ENCODE measurements at places on chromosomes 3 and 15.

- DNase-seq = peak; percentile 21
Observed at GRCh38 chr3:19543212-19543841, 390.7 kb downstream of the EFHB start.

DNA sequence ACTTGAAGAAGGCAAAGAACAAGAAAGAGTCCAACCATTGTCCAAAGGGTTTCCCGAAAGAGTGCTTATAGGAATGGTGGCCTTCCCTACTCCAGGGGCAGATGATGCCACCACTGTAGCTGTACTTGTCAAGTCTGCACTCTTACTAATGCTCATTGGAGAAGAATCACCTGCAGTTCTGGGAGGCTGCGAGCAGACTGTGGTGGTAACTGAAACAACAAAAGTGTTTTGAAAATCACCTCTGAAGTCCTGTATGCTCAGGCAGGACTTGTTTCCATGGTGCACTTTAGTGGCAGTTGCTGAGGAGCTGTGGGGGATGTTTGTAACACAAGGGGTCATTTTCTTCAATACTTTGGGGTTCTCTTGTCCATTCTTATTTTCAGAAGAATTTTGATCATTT lies 36.0 kb downstream of the USF3 start:
- DNase-seq = no peak

DNA sequence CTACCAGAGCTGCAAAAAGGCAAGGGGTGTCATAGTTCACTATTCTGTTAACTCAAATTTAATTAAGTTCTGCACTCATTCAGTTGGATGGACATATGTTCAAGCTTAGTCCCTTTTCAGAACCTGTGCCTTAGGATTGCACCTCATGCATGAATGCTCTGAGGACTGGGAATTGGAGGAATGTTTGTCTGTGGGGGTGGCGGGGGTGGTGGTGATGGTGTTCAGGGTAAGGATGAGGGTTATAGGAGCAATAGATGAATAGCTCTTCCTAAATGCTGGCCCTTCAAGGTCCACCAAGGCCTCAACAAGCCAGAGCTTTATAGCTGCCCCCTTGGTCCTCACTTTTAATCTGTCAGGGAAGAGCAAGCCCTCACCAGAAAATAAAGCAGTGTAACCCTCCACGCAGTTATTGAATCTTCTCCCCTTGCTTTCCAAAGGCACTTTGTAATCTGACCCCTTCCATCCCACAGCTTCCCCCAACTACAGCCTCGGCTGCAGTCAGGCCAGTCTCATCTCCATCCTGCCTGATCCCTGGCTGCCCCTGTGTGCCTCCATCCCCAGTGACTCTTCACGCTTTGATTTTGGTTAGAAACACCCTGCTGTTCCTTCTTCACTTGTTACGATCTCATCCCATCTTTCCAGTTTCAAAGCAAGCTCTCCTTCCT lies 221.6 kb upstream of the LMCD1 start:
- DNase-seq = no peak

- DNase-seq = no peak
Observed at GRCh38 chr3:120410116-120410515, 40.7 kb downstream of the FSTL1 start.

All from NCI-H1105 treated with DMSO at 0.1 percent for 48 hours (cell line).